ENCODE measurements at places on chromosomes 1 and 21.

- no peak for DNase-seq
Observed at GRCh38 chr1:61149010-61149860, 66.9 kb downstream of the NFIA start.

GRCh38 chr1:20974951-20975350 is 187.8 kb upstream of the HP1BP3 start:
- DNase-seq: no peak

DNA sequence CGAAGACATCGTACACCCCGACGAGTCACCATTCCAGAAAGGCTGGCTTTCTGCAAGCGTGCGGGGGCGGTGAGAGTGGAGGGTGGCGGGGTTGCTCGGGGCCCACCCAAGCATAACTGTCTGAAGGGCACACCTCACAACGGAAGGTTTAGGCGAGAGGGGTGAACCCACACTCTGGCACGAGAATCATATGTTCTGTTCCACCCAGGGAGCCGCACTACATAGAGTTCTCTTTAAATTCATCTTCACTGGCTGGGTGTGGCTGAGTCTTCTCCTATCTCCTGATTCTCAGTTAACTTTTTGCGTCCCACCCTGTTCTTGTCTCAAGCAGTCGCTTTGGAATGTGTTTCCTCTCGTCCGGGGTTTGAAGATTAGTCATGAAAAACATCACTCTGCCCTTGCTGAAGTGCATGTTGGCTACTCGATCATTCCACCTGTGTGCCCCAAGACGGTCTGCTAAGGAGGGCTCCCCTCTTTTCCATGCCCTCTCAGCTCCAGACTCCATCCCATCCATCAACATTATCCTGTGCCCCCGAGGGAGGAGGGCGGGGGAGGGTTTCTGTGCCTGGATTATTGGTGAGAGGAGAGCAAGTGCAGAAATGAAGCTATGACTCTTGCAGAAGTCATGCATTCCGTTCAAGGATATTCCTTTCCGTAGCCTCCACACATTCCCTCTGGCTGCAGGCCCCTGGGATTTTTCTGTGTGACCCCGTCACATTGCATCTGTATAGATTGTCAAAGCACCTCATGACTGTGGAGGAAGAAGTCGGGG is 53.5 kb upstream of the CD34 start:
- no peak for DNase-seq

- no peak for DNase-seq
Observed at GRCh38 chr21:28729887-28730286, 262.8 kb downstream of the LTN1 start.

GRCh38 chr21:43467785-43468184 is 40.9 kb upstream of the SIK1 start:
- DNase-seq: no peak

All from NCI-H510A (cell line).